Esophagus squamous epithelium (tissue), 5 donors: ENCODE measurements at places on chromosomes 4 and X.

DNA sequence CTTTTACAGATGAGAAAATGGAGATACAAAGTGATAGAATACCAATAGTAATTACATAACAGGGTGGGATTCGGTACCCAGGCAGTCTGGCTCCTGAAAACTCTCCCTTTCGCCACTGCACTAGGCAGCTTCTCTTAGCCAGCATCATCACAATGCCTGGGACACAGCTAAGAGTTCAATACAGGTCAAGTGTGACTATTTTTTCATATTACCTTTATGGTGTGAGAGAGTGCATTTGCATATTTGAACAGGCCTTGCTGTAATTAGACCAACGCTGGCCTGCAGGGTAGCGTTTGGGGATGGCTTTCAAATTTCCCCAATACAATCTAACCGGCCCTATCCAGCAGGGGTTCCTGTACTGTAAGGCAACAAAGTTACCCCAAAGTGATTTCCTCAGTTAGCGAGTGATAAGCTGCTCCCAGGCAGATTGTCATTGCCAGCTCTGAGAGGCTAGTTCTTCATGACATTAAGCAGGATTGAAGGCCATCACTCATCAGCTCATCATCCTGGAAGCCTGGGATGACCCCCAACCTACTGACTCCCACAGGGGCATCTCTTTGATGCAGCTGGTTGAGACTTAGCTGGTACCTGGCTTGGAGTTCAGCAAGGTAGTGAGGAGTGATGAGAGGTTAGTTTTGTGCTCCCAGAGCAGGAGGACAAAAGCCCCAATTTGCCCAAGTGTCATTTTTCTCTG lies 836.8 kb upstream of the LCORL start:
- no peak for DNase-seq

GRCh38 chr4:75723163-75724065 lies 963 bp upstream of the USO1 start:
- no peak for DNase-seq

GRCh38 chr4:3291411-3291968 lies 1.3 kb upstream of the RGS12 start:
- no peak for DNase-seq

GRCh38 chrX:68831405-68832100 lies 2.7 kb downstream of the EFNB1 start:
- no peak for DNase-seq

GRCh38 chr4:28868841-28869240 lies 1851.3 kb upstream of the PCDH7 start:
- DNase-seq: no peak

DNA sequence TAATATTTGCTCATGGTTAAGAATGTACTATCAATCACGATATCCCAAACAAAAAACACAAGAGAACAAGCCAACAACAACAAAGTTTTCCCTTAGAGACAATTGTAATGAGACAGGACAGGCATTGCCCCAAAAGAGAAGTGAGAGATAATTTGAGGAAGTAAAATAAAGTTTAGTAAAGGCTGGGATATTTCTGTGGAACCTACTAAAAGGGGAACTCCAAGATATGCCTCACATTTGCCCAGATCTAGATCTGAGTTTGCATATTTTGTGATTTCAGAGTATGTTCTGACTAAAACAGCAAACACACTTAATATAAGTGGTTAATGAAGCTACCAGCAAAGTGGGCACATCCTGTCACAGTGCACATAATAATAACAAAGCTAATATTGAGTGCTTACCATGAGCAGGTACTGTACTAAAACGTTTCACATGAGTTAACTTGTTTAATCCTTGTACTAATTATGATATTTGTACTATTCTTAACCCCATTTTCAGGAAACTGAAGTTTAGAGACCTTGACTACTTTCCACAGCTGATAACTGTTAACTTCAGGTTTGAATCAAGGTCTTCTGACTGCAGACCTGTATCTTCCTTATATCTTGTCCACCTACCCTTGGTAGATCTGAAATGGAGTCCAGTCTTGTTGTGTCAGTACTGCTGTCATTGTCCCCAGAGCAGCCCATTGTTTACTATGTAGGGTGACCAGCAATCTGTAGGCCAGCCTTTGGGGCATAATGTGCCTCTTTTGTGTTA lies 26.0 kb upstream of the BMP2K start:
- no peak for DNase-seq

DNA sequence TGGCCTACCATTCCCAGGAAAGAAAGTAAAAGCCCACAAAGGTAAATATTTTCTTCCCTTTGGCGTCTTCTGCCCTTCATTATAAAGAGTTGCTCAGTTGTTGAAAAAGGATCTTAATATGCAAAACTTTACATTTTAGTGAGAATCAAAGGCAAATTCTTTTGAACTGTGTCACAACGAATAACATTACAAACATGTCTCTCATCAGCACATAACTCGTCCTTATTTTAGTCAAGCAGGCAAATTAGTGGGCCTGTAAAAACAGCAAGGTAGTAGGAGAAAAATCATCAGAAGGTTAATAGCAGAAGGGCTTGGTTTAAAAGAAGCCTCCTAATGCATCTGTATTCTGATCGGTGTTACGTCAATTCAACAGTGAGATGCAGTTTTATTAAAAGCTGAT lies 647.3 kb upstream of the DIPK2B start:
- DNase-seq: no peak

DNA sequence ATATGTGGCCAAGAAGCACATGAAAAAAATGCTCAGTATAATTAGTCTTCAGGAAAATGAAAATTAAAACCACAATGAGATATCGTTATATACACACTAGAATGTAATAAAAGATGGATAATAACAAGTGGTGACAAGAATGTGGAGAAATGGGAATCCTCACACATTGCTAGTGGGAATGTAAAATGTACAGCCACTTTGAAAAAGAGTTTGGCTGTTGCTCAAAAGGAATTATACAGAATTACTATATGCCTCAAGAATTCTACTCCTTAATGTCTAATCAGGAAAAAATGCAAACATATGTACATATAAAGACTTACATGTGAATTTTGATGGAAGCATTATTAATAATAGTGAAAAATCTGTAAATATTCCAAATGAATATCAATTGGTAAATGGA lies 102.2 kb downstream of the SPCS3 start:
- no peak for DNase-seq

DNA sequence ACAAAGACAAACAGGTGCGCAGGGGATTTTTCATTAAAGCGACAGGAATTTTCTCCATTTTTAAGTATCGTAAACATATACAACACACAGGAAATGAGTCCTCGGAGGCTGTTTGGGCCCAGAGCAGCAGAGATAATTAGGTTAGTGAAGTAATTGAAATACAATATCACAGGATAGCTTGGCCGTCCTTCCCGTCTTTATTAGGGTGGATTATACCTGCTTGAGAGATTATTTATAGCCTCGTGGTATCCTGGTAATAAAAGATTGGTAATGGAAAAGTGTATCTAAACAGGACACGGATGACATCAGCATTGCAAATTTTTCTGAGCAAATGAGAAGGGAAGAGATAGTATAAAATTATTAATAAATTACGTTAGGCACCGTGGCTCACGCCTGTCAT lies 68.2 kb downstream of the CRLF2 start:
- DNase-seq: no peak

DNA sequence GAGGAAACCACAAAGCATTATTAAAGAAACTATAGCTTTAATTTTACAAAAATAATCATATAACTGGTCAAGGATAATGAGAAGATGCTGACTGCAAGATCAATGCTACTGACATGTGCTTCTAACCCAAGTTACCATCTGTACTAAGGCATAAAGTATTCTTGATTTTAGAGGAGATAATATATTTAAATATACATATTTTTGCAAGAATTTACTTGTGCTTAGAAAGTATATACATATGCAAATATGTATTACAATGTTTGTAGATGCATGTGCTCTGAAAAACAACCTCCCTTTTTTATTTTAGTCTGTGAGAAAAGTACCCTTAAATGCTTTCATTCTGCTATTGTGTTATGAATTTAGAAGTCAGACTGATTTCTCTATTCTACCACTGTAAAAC lies 740.7 kb upstream of the SLIT2 start:
- no peak for DNase-seq

GRCh38 chr4:113294908-113295307 lies 245.5 kb downstream of the ANK2 start:
- DNase-seq: no peak

DNA sequence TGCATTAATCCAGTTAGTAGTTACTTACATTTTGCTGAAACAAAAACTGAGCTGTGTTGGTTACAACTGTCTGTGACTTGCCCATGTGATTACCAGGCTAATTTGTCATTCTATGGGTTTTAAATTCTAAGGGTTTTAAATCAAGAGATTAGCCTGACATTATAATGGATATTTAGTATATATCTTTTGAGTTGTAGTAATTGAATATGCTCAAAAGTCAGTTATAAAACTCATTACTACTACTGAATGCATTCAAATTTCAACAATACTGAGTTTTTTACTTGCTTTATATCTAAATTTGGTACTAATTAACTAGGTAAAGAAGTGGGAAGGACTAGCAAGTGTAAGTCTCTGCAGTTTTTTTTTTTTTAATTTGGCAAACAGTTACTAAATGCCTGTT lies 14.7 kb downstream of the LARP7 start:
- no peak for DNase-seq

DNA sequence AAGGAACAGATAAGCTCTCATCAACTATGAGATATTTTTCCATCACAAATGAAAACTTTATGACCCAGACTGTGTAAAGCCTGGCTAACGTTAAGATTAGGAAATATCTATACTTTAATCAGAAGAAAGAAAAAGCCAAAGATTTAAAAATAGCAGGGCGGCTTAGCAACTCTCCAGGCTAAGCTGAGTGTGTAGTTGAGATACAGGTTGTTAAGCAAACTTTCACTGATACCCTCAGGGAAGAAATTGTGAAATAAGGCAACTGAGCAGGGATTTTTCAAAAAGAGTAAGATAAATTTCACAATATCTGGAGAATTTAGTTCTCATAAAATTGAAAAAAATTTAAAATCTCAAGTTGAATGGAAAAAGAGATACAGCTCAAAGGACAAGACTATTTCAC lies 382.0 kb downstream of the RAPGEF2 start:
- DNase-seq: no peak

DNA sequence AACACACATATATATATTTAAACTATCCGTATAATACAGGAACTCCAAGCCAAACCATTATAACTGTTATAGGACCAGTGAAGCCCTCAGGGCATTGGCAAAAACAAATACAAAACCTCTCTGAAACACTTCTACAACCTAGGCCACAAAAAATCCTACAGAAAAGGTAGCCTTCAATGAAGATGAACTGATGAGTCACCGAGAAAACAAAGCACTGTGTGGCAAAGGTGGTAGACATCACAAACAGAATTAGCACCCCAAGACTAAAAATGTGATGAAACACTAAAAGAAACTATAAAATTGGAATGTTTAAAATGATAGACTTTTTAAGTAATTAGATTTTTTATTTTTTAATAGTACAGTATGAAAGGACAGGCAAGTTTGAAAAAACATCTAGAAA lies 5.5 kb upstream of the HSPA4L start:
- DNase-seq: no peak

DNA sequence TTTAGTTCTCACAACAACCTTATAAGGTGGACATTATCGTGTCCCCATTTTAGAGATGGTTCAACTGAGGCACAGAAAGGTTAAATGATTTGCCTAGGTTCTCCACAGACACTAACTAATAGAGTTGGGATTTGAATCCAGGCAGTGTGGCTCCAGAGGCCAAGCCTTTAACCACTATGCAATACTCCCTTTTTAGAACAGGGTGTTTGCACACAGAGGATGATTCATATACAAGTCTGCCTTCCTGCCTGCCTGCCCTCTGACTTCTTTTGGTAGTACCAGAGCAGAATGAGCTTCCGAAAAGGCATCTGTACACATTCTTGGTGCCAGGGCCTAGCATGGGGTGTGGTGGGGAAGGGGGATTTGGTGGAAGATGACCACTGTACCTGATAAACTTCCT lies 150.8 kb upstream of the ARHGEF9 start:
- DNase-seq: no peak

GRCh38 chr4:176123710-176124407 lies 58.2 kb downstream of the WDR17 start:
- DNase-seq: no peak

GRCh38 chr4:101018836-101019235 lies 328.5 kb downstream of the PPP3CA start:
- no peak for DNase-seq

GRCh38 chrX:133935076-133935475 lies 50.3 kb downstream of the GPC3 start:
- DNase-seq: no peak

DNA sequence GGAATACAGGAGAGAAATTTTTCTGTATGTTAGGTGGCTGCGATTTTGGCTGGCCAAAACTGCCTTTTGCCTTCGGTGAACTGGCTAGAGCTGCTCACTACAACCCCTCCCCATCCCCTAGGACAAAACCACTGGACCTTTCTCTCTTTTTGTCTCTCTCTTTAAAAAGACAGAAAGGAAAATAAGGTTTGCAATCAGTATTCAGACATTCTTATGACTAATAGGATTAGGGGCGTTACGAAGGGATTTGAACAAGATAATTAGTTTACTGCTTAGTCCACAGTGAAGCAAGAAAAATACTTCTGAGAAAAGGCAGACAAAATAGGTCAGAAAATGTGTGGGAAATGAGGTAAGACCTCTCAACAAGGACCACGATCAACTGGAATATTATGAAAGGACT lies 180.4 kb downstream of the SLIT2 start:
- no peak for DNase-seq

DNA sequence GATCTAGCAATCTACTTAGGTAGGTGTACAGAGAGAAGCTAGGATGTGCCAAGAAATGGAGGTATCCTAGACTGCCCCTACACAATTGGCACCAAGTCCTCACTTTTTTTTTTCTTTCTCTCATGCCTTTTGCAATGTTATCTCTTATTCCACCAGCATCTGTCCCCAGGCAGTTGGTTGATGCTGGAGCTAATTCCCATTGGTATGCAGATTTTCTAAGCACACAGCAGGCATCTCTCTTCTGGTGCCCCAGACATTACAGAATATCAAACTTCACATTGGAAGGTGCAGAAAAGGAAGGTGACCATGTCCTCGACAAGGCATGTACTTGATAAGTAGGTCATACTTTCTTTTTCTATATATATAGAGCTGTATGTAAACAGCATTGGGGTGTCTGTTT lies 21.6 kb downstream of the LUZP4 start:
- DNase-seq: no peak

GRCh38 chr4:5952286-5952974 lies 59.5 kb upstream of the CRMP1 start:
- no peak for DNase-seq

DNA sequence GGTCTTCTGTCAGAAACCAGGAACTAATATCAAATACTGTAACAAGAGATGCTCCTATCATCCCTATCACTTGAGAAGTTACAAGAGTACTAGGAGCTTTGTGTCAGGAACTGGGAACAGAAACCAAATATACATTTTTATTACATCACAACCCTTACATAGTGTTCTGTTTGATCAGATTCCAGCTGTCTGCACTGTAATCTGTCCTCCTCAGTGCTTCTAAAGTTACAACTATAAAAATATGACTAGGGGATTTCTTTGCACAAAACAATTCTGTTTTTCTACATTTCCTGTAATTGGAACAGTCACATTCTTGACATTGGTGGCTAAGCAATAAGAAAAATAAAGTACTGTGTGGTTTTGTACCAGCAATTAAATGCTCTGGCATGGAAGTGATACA lies 686.0 kb downstream of the PDHA2 start:
- DNase-seq: no peak
